ENCODE measurements at places on chromosomes 3 and 15. TPM values are rescaled to one million over a fixed set of nuclear protein-coding genes. Genes with fewer than 3 reads are reported as not detected.

The TYRO3 gene
- total RNA-seq = 3.0 TPM

The SEMA3B gene
- 0.54 TPM for total RNA-seq

The RBSN gene
- 12.4 TPM for total RNA-seq

The CPN2 gene
- not detected for total RNA-seq

Data from hematopoietic multipotent progenitor cell (in vitro differentiated cells).